Testis (tissue), 5 donors: ENCODE measurements at places on chromosomes 2 and 18. TPM values are rescaled to one million over a fixed set of nuclear protein-coding genes. Genes with fewer than 3 reads are reported as not detected.

GLS gene
- 22.8 TPM for polyA plus RNA-seq

IL1F10 gene
- polyA plus RNA-seq = not detected

DNA sequence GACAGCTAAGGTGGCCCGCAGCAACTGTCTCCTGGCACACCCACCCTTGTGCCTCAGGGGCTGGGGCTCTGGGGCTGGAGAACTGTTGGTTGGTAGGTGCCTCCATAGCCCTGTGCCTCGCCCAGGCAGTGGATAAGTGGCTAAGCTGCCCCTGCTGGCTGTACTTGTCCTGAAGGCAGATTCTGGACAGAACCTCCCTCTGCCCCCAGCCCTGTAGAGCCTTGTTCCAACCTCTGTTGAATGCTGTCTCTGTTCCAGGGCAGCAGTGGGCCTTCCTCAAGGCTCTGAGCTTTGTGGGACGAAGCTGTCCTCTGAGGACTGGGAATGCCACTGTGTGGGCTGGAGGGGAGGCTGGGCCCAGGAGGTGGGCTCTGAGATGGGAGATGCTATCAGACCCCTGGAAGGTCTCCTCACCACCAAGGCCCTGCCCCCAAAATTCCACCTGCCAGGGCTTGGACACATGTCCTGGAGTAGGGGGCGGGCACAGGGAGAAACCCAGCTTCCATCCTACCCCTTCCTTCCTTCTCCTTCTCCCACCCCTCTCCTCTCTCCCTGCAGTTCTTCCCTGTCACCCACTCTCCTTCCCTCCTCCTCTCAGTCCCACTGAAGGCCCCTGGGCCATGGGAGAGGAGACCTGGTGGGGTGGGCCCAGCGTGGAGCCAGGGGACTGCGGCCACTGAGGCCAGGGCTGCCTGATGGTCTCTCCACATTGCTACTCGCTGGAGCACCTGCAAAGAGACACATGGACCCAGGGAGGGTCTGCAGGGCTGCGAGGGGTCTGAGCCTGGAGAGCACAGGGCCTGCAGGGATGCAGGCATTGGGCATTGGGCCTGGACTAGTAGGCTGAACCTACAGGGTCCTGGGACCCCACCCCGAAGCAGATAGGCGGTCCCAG lies 1.7 kb upstream of the PDCD1 start:
- H3K27me3 ChIP-seq = no peaks in the 10 kb centered on the region
- no peak overlapping the region for H3K4me3 ChIP-seq
- peak overlapping the region; percentile 88 for H3K27ac ChIP-seq
- peaks cover 27% of the 10 kb centered on the region for H3K4me1 ChIP-seq
- DNase-seq = no peak
- H3K36me3 ChIP-seq = no peaks in the 10 kb centered on the region

LHCGR gene
- 2.1 TPM for polyA plus RNA-seq

- no peak overlapping the region for H3K4me3 ChIP-seq
- H3K4me1 ChIP-seq = no peaks in the 10 kb centered on the region
- no peak for DNase-seq
Measured at GRCh38 chr2:60525899-60526298, 27.6 kb downstream of the BCL11A start.

GRCh38 chr2:189393440-189394111 lies 47.7 kb upstream of the WDR75 start:
- no peaks in the 10 kb centered on the region for H3K27me3 ChIP-seq
- DNase-seq = no peak
- no peak overlapping the region for H3K4me3 ChIP-seq
- no peaks in the 10 kb centered on the region for H3K4me1 ChIP-seq
- no peak overlapping the region for H3K27ac ChIP-seq
- H3K36me3 ChIP-seq = no peaks in the 10 kb centered on the region
